ENCODE measurements at places on chromosomes 11 and 22.

DNA sequence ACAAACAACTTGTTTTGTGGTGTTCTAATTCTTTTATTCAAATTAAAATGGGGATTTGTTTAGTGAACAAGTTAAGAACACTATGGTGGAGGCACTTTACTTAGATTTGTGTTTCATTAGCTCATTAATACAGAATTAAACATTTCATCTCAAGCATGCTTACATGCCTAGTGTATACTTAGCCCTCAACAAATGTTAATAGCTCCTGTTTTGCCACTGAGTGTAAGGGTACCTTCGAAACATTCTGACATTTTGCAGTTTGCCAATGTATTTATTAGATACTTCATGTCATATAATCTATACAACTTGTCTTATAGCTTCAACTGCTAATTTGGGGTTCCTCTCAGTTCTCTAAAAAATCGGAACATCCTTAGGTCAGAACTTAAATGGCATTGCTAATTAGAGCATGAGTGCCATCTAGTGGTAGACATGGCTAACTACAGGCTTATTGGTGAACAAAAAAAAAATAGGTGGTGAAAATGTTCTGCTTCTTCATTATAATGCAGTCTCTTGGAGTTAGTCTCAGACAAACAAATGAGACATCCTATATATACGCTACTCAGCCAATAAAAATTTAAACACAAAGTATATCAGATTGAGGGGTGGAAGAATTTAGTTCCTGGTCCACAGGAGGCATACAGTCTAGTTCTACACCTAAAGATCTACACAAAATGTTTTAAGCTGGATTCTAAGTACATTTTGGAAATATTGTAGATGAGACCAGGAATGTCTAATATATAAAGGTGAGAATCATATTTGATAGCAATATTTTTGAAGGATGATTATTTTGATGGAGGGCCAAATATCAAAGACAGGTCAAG is 4.9 kb upstream of the CNTN5 start:
- DNase-seq, result no peak

DNA sequence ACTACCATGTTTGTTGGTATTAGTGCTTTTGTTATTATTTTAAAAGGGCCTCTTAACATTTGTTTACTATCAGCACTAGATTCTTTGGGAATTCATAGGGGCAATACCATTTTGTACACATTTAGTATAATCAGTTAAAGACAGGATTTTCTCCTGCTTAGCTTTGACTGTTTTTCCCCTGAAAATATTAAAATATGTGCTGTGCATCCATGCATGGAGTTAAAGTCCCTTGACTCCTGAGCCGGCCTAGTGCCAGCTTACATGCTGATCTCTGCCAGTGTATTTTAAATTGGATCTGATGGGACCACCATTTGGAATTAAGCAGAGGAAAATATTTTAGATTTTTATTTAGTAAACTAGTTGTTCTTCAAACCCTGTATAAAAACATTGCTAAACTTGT is 161.4 kb downstream of the METTL15 start:
- no peak for DNase-seq

GRCh38 chr11:75625991-75626888 is 42.6 kb downstream of the MAP6 start:
- no peak for DNase-seq

DNA sequence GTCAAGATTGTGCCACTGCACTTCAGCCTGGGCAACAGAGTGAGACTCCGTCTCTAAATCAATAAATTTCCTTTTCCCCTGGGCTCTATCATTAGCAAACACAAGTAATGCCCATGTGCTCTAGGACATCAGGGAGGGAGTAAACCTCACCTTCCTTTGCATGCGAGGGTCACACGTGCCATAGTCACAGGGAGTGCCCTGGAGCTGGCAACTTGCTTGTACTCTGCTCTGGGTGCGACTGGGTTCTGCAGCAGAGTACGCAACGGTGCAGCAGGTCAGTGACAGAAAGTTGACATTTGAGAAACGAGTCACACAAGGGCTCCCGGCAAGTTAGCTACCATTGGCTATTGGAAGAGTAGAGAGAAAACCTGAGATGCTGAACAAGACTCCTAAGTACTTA is 32.6 kb upstream of the CHKA start:
- DNase-seq, result no peak

DNA sequence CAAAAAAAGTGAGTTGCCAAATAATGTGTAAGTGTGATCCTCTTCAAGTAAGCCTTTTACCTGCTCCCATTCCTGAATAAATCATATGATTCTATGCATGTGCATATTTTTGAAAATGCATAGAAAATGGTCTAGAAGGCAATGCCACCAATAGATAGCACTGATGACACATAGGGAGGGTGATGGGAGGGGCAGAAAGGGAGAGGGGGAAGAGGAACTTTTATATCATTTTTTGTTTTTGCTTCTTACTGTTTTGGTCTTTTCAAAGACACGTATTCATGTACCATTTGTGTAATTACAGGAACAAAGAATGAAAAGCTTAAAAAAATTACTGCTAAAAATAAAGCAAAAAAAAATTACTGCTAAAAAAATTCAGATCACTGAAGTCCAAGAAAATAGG is 60.8 kb downstream of the C11orf58 start:
- no peak for DNase-seq

DNA sequence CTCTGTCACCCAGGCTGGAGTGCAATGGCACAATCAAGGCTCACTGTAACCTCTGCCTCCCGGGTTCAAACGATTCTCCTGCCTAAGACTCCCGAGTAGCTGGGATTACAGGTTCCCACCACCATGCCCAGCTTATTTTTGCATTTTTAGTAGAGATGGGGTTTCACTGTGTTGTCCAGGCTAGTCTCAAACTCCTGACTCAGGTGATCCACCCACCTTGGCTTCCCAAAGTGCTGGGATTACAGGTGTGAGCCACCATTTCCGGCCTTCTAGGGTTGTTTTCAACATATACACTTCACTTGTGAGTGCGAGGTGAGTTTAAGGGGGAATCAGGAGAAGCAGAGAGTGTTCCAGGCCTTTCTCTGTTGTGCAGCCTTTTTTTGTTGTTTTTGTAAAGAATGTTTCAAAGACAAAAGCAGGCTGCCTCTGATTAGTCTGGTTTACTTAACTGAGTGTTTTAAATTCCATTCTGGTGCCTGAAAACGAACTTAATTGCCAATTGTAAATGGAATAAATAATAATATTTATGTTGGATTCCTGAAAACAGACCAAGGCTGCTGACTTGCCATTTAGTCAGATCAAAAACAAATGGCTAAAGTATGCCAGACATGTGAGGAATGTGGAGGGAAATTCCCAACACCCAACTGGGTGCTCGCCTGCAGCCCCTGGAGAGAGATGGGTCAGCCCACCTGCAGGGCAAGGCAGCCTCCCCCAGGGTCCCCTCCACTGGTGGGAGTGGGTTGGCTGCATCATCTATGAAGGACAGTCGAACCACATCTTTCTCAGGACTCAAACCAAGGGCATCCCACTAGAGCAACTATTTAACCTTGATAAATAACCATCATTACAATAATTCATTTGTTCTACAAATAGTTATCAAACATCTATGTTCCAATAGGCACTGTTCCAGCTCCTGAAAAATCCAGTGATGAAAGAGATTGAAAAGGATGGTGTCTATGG is 4.6 kb upstream of the RANGAP1 start:
- no peak for DNase-seq

- DNase-seq, result no peak
These were observed 6.9 kb downstream of the C11orf68 start for GRCh38 chr11:65911682-65912568.

DNA sequence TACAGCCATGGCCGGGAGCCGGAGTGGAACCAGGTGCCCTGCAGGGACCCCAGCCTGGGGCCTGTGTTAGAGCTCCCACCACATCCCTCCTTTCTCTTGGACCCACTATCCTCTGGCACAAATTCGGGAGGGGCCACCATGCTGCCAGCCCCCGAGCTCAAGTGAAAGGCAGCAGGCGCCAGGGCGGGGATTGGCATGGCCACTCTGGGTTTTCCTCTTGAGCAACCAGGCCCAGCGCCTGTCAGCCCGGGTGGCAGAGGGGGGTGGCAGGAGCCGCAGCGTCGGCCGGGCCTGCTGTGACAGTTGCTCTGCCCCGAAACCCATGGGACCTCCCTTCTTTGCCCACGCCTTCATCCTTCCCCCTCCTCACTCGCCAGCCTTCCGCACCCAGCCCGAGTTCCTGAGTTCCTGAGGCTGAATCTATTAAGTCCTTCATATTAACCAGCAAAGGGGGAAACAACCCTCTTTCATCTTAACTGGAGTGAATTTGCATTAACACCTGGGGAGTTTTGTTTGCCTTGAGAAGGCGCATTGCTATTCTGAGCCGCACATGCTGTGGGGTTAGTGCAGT is 16.8 kb upstream of the CABP7 start:
- no peak for DNase-seq

- DNase-seq, result no peak
These were observed 38.5 kb downstream of the CWC15 start for GRCh38 chr11:94934846-94935245.

DNA sequence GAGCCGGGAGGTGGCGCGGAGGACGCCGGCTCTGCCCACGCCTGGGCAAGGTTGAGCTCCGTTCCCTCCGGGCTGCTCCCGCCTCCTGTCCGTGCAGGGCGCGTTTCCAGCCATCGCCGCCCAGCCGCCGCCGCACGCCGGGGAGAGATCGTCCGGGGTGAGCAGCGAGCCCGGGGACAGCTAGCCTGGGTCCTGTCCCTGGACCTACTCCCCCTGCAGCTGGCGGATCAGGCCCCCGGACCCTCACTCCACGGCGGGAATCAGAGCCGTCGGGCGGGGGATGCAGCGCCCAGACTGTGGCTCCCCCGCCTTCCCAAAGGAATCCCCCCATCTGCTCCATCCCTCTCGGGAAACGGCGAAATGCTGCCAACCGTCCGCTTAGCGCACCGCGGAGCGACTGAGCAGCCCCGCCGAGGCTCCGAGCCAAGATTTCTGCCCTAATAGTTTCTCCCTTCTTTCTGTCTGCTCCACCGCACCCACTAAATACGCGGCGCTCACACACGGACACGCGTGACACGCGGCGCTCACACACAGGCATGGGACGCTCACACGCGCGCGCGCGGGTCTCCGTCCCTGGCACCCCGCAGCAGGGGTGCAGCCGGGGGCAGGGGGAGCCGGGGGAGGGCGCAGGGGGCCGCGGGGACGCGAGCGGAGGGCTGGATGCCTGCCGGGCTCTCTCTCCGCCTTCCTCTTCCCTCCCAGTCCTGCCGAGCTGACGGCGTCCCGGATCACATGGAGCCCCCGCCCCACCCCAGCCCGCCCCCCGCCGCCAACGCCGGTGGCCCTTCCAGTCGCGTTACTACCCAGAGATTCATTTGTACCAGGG is at the start of gene KCNJ5:
Gene KCNJ5 (plus strand): TSS at position 814 of the 826 bp plus-strand sequence. CDS start 19,918 bp downstream, outside the sequence.
- DNase-seq, result no peak

DNA sequence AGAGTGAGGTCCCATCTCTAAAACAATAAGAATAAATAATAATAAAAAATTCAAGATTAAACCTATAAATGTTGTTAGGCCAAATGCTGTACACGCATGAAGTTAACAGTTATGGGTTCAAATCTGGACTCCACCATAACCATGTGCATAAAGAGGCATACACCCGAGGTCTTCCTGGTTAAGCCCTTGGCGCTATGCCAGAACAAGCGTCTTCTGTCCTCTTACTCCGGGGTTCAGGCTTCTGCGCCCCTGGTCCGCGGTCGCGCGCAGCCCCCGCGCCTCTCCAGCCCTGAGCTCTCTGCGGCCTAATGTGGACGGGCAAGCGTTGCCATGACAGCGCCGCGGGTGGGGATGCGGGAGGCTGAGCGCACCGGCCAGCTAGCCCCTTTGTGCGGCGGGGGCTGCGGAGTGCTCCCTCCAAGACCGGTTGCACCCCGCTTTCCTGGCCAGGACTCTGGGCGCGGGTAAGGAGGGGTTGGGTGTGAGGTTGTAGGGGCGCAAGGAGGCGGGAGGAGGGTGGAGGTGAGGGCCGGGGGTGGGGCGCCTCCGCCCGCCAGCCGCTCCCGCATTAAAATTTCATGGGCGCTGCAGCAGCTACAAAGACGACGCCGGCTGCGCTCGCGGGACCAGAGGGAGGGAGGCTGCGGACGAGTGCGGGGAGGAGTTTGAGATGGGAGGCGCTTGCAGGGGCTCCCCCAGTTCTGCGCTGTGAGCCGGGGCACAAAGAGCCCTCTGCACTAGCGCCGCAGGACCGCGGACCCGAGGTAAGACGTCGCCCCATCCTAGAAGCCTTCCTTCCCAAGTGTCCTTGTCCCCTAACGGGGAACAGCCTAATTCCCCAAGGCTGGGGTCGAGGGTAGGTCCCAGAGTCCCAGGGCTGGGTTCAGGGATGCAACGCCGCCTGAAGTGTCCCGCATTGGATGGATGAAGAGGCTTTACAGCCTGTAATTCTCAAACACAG is at the start of gene MIAT:
Gene MIAT (plus strand): TSS at position 698 of the 961 bp plus-strand sequence.
- no peak for DNase-seq
